DMS53 (cell line): ENCODE measurements at places on chromosomes 2 and 18.

- DNase-seq: no peak
Measured at GRCh38 chr18:79552140-79552631, 127.4 kb upstream of the CTDP1 start.

DNA sequence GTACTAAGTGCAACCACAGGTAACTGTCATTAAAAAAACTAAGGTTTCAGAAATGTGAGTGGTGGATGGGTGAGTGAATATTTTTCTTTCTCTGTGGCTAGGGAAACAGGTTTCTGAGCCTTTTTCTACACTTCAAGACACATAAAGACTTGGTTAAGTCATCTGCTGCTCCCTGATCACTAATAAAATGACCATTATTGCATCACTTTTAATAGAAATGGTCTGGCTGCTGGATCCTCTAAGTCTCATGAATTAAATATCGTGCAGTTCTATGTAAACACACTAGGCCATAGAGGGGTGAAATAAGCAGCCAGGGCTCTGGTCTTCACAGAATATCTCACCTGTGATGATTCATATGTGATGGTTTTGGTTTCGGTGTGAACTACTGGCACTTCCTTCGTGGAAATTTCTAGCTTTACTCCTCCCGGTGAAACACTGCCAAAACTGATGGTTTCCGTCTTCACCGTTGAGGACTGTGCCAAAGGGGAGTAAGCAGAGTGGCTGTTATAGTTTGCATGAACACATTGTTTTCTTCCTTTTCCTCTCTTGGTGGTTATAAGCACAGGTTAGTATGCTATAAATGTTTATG, 100.4 kb upstream of the ZBTB14 start:
- DNase-seq: no peak

DNA sequence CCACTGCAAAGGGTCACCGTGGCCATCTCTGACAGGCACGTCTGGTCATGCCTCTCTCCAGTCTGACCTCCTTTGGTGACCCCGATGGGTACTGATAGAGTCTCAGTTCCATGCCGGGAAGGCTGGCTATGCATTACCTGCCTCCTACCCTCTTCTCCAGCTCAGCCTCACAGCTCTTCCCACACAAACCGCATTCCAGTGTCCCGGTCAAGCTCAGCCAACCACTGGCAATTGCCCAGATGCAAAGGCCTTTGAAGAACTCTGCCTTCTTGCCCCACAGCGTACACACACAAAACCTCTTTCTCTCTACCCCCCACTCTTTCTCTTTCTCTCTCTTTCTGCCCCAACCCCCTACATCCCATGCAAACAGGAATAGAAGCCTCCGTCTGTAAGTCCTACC, 37.6 kb downstream of the TMEM163 start:
- DNase-seq: no peak

DNA sequence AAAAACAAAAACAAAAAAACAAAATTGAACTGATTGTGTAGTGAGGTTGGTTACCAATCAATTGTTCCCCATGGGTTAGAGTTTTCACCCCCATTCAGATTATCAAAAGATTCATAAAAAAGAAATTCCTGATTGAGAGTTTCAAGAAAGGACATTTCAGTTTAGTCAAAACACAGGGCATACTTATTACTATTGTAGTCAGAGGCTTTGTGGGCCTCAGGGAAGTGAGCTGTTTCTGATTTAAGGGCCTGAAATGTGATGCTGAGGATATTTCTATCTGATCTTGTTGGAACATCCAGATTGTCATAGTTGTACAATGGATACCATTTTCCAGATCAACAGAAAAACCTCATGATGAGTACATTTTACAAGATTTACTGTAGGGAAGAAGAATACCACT, 368.1 kb upstream of the NETO1 start:
- DNase-seq: peak; percentile 51

DNA sequence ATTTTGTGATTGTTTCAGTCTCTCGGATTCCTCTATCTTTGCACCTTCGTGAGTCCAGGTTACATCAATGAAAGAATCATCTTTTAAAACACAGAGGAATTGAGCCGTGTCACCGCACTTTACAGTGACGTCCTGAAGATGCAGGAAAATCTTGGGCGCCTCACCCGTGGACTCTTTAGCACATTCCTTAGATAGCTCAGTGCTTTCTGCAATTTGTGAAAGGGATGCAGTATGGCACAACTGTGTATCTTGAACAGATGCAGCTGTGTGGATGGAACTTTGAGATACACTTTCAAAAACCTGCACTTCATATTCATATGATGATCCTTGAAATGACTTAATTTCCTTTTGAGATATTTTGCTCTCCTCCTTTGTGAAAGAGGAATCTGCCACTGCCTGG, 50.9 kb downstream of the TTN start:
- DNase-seq: no peak

DNA sequence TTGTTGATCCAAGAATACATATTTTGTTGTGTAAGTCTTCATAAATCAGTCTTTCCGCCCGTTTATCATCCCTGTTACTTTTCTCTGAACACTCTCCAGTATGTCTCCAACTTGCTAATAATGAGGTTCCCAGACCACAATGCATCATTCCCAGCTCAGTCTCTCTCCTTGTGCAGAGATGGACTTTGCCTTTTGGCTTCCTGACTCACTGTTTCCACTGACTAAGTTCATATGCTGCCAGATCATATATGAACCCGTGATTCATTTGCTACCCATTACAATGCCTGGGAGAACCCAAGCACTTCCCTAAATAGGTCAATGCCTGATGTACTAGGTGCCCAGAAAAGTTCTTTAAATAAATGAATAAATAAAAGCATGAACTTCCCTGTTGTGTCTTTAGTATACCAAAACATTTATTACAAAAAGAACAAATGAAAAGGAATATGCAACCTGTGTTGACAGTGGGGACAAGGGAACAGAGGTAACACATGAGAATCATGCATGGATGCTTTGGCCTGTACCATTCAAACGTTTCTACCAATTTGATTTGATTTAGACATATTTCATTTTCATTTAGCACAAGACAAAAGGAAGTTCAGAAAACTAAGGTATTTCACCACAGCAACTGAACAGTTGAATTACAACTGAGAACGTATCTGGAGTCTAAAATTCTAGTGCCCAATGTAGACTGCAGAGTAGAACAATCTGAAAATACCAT, 215.4 kb upstream of the HNRNPA3 start:
- DNase-seq: peak; percentile 69

GRCh38 chr2:234714711-234715110, 217.8 kb upstream of the ARL4C start:
- no peak for DNase-seq
